Osteoblast (primary cell): ENCODE measurements at places on chromosomes 6 and 20. TPM values are rescaled to one million over a fixed set of nuclear protein-coding genes. Genes with fewer than 3 reads are reported as not detected.

Gene ZNFX1
- total RNA-seq, result 56.6 and 61.5 TPM in 2 replicates

Gene MUCL3
- total RNA-seq, result not detected in 2 replicates

Gene RAD21L1
- not detected in 2 replicates for total RNA-seq

DNA sequence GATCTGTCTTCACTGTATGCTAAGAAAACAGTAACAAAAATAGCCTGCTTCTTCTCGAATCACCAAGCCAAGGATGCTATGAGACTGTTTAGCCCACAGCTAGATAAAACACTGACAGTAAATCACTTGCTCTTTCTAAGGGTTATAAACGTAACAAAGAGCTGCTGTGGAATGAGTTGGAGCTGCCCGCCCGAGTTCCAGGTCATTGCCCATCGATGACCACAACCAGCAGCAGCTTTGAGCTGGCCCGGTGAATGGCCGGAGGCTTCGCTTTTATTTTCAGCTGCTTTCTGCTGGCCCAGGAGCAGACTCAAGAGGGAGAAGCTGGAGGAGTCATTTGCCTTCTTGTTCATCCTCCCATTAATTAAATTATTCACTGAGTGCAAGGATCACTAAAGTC is 82.2 kb upstream of the CDH4 start:
- H3K4me3 ChIP-seq, result no peak overlapping the region
- DNase-seq, result no peak
- no peak overlapping the region for H3K27ac ChIP-seq
- H3K4me1 ChIP-seq, result no peaks in the 10 kb centered on the region
- no peaks in the 10 kb centered on the region for H3K36me3 ChIP-seq

- H3K36me3 ChIP-seq, result no peaks in the 10 kb centered on the region
- no peak overlapping the region for H3K4me3 ChIP-seq
- H3K27ac ChIP-seq, result no peak overlapping the region
- H3K27me3 ChIP-seq, result peaks cover 6% of the 10 kb centered on the region
Measured at GRCh38 chr6:35543459-35544193, 30.9 kb upstream of the TULP1 start.

DNA sequence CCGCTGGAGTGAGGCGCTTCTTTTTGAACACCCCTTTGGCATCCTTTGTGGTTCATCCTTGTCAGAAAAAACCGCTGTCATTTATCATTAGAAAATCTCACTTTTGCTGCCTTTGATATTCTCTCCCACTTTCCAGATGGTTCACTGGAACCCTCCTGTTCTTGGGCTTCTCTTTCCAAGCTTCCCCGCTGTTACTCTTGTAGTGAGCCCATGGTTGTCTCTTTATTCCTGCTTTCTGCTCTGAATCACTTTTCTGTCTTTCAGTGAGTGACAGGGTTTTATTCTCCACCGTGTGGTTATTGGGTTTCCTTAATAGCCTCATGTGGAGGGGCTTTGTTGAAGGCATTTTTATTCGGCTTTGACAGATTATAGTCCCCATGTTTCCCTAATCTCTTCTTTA is 117.0 kb downstream of the FARS2 start:
- no peak overlapping the region for H3K27ac ChIP-seq
- H3K36me3 ChIP-seq, result no peaks in the 10 kb centered on the region
- DNase-seq, result peak; percentile 42
- no peaks in the 10 kb centered on the region for H3K4me1 ChIP-seq
- no peaks in the 10 kb centered on the region for H3K27me3 ChIP-seq

DNA sequence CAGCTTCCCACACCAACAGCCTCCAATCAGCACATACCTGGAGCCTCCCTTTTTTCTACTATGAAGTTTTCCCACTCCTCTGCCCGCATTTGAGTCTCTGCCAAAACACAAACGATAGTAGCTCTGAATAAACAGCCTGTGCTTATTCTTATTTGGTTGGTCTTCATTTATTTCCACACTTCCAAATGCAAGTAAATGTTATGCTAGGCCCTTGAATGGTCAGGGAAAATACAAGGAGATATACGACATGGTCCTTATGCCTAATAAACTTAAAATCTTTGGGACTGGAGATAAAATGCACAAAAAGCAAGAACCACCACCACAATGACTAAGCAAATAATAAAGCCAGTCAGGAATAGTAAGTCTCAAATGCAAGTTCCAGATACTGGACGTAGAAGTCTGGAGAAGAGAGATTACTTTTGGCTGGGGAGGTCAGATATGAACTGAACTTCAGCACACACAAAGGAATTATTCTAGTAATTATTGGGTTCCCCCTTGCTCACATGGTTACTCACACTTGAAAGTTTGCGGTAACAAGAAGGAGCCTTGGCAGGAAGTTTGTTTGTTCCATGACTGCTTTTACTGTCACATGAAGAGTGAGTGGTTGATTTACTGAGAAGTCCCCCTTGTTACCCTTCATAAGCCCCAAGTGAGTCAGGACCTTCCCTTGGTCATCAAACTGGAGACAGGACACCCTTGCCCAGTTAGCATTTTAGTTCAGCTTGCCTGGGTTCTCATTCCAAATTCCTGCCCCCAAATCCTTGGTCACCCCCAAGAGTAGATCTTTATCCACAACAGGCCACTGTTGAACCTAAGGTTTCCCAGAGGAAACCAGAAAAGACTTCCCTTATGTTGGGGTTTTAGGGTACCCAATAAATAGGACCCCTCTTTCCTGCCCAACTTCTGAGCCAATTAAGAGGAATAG is 511.2 kb upstream of the JARID2 start:
- H3K4me3 ChIP-seq, result no peak overlapping the region
- peak overlapping the region; percentile 97 for H3K27ac ChIP-seq
- no peaks in the 10 kb centered on the region for H3K36me3 ChIP-seq

- no peaks in the 10 kb centered on the region for H3K36me3 ChIP-seq
- H3K4me1 ChIP-seq, result no peaks in the 10 kb centered on the region
- DNase-seq, result no peak
- no peak overlapping the region for H3K4me3 ChIP-seq
Measured at GRCh38 chr6:193773-194310, 98.4 kb upstream of the DUSP22 start.

DNA sequence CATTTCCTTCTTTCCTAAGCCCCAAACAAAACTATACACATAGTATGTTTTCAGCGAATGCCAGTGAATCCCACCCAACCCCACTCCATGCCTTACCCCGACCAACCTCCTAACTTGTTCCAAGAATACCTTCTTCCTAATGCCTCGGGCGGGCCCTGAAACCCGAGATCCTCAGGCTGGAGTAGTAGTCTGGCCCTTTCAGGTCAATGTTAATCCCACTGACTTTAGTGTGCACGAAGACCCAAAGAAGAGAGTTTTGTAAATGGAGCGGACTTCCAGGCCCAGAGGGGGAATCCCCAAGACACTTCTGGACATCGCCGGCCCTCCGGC is 394 bp downstream of the YIPF3 start:
- peak overlapping the region; percentile 99 for H3K4me3 ChIP-seq
- no peaks in the 10 kb centered on the region for H3K27me3 ChIP-seq
- H3K4me1 ChIP-seq, result peaks cover 19% of the 10 kb centered on the region
- peak overlapping the region; percentile 92 for H3K27ac ChIP-seq
